ENCODE measurements at places on chromosomes 3 and 15.

GRCh38 chr15:38647683-38648082 is 83.1 kb upstream of the RASGRP1 start:
- ATAC-seq = peak; percentile 70

- ATAC-seq = no peak
These were observed 662 bp upstream of the RFTN1 start for GRCh38 chr3:16514021-16514700.

DNA sequence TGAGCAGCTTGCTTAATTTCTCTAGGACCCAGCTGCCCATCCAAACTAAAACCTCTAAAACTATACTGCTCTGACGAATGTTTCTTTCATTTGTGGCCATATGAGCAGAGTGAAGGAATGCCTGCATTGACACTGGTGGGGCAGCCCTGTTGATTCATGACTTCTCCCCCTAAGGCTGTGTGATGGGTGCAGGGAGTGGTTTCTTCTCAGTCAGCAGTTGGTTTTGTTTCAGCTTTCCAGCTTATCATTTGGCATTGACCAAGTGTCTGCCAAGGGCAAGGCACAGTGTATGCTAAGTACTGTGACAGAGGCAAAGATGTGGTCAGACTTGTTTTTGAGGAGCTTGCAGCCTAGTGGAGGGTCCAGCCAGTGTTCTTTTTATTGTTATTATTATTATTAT is 4.7 kb downstream of the ABHD6 start:
- peak; percentile 65 for ATAC-seq

- ATAC-seq = peak; percentile 90
These were observed 32.9 kb downstream of the MTHFS start for GRCh38 chr15:79863886-79864285.

GRCh38 chr15:57146506-57147201 is 228.2 kb downstream of the TCF12 start:
- peak; percentile 53 for ATAC-seq

DNA sequence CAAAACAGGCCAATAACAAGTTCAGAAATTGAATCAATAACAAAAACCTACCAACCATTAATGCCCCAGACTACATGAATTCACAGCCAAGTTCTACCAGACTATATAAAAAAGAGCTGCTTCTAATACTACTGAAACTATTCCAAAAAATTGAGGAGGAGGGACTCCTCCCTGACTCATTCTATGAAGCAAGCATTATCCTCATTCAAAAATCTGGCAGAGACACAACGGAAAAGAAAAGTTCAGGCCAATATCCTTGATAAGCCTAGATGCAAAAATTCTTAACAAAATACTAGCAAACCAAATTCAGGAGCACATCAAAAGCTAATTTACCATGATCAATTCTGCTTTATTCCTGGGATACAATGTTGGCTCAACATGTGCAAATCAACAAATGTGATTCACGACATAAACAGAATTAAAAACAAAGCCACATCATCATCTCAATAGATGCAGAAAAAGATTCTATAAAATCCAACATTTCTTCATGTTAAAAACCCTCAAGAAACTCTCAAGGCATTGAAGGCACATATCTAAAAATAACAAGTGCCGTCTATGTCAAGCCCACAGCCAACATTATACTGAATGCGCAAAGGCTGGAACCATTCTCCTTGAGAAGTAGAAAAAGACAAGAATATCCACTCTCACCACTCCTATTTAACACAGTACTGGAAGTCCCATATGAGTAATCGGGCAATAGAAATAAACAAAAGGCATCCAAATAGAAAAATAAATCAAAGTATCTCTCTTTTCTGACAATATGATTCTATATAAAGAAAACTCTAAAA is 573.6 kb upstream of the GRM7 start:
- ATAC-seq = no peak

DNA sequence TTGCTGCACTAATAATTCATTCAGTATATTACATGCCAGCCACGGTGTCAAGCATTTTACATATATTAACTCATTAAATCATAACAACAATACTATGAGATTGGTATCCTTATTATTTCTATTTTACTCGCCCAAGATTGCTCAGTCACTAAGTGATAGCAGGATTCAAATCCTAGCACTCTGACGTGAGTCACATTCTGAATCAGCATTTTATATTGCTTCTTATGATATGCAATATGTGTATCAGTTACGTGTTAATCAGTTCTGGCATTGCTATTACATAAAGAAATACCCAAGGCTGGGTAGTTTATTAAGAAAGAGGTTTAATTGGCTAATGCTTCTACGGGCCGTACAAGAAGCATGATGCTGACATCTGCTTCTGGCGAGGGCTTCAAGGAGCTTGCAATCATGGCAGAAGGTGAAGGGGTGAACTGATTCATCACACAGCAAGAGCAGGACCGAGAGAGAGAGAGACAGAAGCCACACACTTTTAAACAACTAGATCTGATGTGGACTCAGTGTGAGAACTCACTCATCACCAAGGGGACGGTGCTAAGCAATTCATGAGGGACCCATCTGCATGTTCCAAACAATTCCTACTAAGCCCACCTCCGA is 166.5 kb upstream of the TMCO5A start:
- no peak for ATAC-seq

GRCh38 chr3:48125886-48126622 is 62.2 kb downstream of the CDC25A start:
- no peak for ATAC-seq

GRCh38 chr15:77416148-77416455 is 3.8 kb downstream of the PEAK1 start:
- ATAC-seq = no peak

- no peak for ATAC-seq
These were observed 5.1 kb downstream of the DPH6 start for GRCh38 chr15:35540885-35541284.

GRCh38 chr15:71199384-71200351 is 84.4 kb downstream of the THSD4 start:
- ATAC-seq = peak; percentile 62

- no peak for ATAC-seq
These were observed 2.1 kb downstream of the PHC3 start for GRCh38 chr3:170179432-170179831.

- ATAC-seq = no peak
These were observed 7.3 kb downstream of the MCTP2 start for GRCh38 chr15:94238539-94239118.

- no peak for ATAC-seq
These were observed 8.0 kb downstream of the PLXNA1 start for GRCh38 chr3:126990890-126991289.

DNA sequence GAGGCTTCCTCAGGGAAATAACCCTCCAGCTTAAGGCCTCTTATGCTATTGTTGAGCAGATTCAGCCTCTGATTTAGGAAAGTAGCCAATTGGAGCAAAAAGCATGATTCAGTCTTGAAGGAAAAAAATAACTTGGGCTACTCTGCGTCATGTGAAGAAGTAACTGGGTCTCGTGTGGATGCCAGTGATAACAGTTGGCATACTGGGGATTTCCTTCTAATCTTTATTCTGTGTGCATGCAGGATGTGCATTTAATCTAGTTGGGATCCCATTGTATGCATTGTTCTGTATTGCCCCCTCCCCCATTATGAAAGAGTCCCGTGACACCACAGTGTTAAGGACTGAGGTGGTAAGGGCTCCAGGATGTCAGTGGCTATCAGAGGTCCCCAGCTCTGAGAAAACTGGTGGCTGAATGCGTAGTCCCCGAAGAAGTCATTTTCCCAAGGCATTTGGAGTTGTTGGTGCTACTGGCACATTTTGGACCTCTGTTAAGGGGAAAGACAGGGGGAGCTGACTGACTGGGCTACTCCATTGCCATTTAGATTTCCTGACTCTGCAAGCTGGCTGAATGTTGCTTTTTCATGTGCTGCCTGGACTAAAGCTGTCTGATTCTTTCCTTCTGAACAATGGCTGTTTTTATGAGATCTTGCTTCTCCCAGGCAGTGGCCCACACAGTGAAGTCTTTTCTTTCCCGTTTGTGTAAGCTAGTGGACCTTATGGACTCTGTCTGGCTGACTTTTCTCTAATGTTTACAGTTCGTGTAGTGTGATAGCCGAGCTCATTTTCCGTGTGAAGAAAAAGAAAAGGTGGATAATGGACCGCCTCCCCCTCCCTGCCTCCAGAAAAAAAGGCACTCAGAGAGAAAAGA is 38.4 kb upstream of the TRAK1 start:
- ATAC-seq = no peak

GRCh38 chr15:74890665-74890960 is 771 bp downstream of the MPI start:
- no peak for ATAC-seq

DNA sequence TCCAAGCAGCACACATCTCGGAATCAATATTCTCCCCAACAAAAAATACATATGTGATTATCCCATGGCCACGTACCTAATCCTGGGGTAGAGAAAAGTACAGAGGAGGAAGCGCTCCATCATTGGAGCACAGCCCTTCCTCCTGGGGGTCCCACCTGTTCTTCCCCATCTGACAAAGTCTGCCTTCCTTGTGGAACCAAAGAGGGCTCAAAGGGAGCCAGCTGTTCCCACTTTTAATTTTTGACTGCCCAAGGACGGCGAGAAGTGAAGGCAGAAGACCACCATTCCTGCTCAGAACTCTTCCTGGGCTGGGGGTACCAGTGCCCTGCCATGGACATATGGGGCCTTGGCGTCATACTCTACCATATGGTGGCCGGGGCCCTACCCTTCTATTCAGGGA is 14.1 kb upstream of the FANCD2 start:
- no peak for ATAC-seq

- ATAC-seq = peak; percentile 30
These were observed 31.3 kb upstream of the TMEM115 start for GRCh38 chr3:50390508-50391224.

DNA sequence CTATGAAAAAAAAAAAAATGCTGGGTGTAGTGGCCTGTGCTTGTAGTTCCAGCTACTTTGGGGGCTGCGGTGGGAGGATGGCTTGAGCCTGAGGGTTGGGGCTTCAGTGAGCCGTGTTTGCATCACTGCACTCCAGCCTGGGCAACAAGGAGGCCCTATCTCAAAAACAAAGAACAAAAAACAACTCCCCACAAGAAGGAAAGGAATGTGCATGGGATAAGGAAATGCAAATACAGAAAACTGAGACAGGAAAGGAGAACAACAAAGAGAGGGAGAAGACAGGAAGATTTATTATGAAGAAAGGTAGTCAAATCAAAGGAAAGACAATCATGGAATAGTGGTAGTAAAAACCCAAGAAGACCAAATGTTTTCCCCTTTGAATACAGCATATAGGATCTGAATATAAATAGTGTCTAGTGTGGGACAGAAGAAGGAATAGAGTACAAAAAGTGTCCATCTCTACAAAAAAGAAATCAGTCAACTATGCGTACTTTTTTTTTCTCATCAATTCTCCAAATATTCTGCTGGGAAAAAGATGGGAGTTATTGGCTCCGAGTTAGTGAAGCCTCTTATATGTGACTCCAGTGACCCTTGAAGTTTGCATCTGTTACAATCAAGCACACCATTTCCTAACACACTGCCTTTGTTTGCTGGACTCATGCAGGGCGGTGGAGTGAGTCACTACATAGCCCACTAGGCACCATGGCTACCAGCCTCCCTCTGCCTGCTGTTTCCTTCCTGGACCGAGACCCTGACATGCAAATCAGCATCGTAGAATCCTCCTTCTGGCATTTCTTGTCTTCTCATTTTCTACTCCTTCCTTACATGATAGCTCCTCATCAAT is 101.2 kb upstream of the PTX3 start:
- ATAC-seq = no peak

GRCh38 chr3:36615861-36616260 is 148.5 kb downstream of the DCLK3 start:
- ATAC-seq = no peak

GRCh38 chr3:44013967-44014366 is 227.7 kb upstream of the TOPAZ1 start:
- ATAC-seq = no peak

- peak; percentile 13 for ATAC-seq
These were observed 1.2 kb downstream of the IGDCC4 start for GRCh38 chr15:65421360-65422215.

- no peak for ATAC-seq
These were observed 22.9 kb upstream of the THUMPD3 start for GRCh38 chr3:9339761-9340471.

DNA sequence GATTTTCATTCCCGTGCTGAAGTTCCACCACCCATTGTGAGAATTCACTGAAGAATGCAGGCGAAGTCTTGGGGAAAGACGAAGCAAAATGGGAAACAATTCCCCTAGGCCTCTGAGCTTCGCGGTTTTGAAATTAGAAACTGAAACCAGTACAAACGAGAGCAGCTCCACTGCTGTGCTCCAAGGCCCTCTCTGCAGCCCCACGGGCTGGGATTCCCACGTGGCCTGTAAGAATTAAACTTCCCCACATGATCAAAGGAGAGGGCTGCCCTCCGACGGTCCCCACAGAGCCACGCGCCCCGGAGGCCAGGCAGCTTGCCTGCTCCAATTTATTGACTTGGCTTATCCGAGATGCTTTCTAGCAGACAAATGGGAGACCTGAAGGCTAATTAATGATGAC is 144.0 kb downstream of the GREM1 start:
- ATAC-seq = no peak

GRCh38 chr15:40146037-40146436 is 14.8 kb upstream of the BUB1B start:
- ATAC-seq = no peak

- ATAC-seq = peak; percentile 39
These were observed 53.0 kb downstream of the KLHL6 start for GRCh38 chr3:183502237-183503181.

- ATAC-seq = no peak
These were observed 58.3 kb downstream of the HES1 start for GRCh38 chr3:194194051-194194756.

GRCh38 chr15:38597219-38597800 is 32.7 kb upstream of the RASGRP1 start:
- no peak for ATAC-seq
